T-helper 17 cell (primary cell): ENCODE measurements at places on chromosomes 2 and 18.

- no peak overlapping the region for H3K4me3 ChIP-seq
- H3K27me3 ChIP-seq, result no peaks in the 10 kb centered on the region
- H3K4me1 ChIP-seq, result peaks cover 7% of the 10 kb centered on the region
- H3K27ac ChIP-seq, result peak overlapping the region; percentile 32
- no peaks in the 10 kb centered on the region for H3K36me3 ChIP-seq
Measured at GRCh38 chr18:35460736-35461161, 37.0 kb downstream of the INO80C start.

DNA sequence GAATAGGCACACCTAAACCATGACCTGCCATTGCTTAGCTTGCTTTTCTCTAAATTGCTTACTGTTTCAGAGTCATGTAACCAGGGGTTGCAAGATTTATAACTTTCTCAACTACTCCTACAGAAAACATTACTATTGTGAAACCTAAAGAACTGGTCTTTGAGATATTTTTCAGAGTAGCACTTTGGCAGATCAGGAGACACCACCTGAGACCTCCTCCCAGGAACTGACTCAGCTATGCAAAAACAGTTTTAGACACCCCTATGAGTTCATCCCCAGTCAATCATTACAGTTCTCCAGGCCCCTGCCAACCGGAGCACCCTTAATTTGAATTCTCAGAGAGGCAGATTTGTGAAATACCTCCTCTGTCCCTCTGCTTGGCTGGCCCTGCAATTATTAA lies 80.3 kb downstream of the MBOAT2 start:
- DNase-seq, result no peak
- H3K27ac ChIP-seq, result no peak overlapping the region
- no peaks in the 10 kb centered on the region for H3K4me1 ChIP-seq
- peaks cover 6% of the 10 kb centered on the region for H3K27me3 ChIP-seq
- H3K4me3 ChIP-seq, result no peak overlapping the region
- H3K36me3 ChIP-seq, result peaks cover 2% of the 10 kb centered on the region

DNA sequence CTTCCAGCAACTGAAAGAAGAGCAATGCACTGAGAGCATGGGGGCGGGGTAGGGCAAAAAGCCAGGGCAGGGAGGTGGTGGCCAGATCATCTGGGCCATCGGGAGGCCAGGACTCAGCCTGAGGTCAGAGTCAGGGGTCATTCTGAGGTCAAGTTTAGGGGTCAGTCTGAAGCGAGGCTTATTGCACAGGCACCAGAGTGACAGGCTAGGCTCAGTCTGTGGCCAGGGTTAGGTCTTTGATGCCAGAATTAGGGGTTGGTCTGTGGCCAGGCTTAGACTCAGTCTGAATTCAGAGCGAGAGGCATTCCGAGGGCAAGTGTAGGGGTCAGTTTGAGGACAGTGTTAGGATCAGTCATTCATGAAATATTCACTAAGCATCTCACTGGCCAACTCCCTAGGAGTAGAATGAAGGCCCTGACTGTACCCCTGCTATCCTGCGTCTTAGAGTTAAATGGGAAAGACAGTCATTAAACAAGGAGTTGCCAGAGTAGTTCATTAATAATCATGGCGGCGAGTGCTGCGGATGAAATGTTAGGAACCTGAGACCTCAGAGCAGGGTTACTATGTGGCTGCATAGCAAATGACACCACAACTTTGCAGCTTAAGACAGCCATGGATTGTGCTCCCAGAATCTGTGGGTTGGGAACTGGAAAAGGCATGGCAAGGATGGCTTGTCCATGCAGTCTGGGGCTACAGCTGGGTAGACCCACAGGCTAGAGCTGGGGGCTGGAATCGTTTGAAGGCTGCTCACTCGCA lies 198.7 kb downstream of the CYP26B1 start:
- H3K27ac ChIP-seq, result no peak overlapping the region
- no peaks in the 10 kb centered on the region for H3K4me1 ChIP-seq
- H3K27me3 ChIP-seq, result peaks cover 22% of the 10 kb centered on the region
- no peaks in the 10 kb centered on the region for H3K36me3 ChIP-seq

GRCh38 chr2:22253171-22253570 lies 1129.4 kb downstream of the TDRD15 start:
- no peaks in the 10 kb centered on the region for H3K27me3 ChIP-seq
- H3K4me3 ChIP-seq, result no peak overlapping the region
- DNase-seq, result no peak
- H3K36me3 ChIP-seq, result no peaks in the 10 kb centered on the region

GRCh38 chr2:175612280-175612679 lies 389.8 kb downstream of the LNPK start:
- H3K4me3 ChIP-seq, result no peak overlapping the region
- peaks cover 5% of the 10 kb centered on the region for H3K27me3 ChIP-seq
- no peak overlapping the region for H3K27ac ChIP-seq
- no peaks in the 10 kb centered on the region for H3K36me3 ChIP-seq
- no peak for DNase-seq

DNA sequence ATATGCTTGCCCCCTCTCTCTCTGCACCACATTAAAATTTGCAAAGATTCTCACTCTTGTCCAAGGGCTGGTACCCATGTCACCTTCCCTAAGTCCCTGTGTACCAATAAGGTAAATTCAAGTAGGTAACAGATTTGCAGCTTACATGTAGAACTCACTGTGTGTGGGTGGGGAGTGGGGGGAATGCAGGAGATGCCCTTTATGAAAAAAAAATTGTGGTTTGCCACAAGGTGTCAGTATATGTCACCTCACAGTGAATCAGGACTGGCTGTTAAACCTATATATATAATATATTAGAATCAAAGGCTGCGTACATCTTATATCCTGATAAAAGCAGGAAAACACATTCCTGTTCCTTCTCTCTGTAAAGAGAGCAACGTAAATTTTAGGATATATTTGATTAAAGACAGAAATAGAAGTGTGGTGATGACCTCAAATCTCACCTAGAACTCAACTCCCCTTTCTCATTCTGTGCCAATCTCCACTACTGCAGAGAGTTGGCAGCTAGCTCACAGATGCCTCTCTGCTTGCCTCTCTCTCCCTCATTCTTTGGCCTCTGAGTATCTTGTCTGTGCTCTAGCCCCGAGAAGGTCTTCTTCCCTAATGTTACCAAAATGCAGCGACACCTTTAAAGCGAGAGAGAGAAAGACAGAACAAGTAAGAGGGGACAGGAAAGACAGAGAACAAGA lies 536 bp downstream of the XDH start:
- H3K4me3 ChIP-seq, result no peak overlapping the region
- peaks cover 11% of the 10 kb centered on the region for H3K4me1 ChIP-seq
- H3K36me3 ChIP-seq, result peaks cover 4% of the 10 kb centered on the region
- no peak for DNase-seq
- H3K27me3 ChIP-seq, result peaks cover 8% of the 10 kb centered on the region

DNA sequence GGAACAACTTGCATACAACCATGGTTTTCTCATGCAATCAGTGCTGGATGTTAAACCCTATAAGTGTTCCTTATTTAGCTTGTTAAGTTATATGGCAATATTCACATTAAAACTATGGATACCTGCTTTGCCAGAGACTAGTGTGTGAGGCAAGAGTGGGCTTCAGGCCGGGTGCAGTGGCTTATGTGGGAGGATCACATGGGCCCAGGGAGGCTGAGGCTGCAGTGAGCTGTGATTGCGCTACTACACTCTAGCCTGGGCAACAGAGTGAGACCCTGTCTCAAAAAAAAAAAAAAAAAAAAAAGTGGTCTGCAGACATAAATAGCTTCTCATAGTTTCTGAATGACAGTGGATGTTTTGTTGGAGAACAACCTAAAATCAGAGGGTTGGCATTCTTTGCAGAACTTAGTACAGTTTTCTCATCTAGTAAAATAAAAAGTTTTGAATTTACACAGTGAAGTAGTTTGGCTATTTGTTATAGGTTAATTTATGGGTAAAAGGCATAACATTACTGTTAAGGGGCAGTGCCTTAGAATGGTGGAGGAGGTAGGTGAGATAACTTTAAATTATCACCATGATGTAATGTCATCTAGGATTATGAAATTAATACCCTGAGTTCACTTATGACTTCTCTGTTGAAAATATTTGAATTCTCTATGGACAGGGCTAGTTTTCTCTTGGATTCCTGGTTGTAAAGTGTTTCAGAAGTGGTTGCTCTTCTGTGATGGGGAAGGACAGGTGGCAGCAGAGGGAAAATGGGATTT lies 5.3 kb downstream of the CERS6 start:
- H3K4me1 ChIP-seq, result peaks cover 21% of the 10 kb centered on the region
- no peaks in the 10 kb centered on the region for H3K36me3 ChIP-seq

- H3K36me3 ChIP-seq, result peaks cover 3% of the 10 kb centered on the region
- peaks cover 50% of the 10 kb centered on the region for H3K27me3 ChIP-seq
- H3K4me3 ChIP-seq, result no peak overlapping the region
- no peak overlapping the region for H3K27ac ChIP-seq
Measured at GRCh38 chr2:104874230-104874629, 20.3 kb downstream of the POU3F3 start.

DNA sequence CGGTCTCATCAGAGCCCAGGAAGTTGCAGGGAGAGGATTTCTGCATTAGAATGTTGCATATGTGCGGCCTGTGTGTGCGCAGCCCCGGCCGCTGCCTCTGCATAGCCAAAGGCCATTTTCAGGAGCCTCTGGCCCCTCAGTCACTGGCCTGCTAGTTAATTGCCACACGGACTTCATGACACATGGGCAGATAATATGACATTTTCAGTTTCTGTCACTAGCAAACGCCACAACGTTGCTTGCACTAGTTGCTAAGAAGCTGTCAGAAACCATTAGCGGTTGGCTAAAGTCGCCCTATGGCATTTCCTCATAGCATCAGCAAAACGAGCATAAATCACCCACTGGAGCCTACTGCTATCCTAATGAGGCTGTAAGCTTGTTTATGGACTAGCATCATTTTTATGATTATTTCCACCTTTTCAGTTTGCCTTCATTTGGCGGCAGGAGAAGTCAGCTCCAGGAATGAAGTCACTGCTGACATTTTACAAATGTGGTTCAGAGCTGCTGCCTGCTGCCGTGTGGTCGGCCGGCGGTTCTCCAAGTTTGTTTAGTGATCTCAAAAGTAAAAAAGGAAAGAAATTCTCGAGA lies 73.7 kb downstream of the MEIS1 start:
- no peak overlapping the region for H3K4me3 ChIP-seq
- H3K36me3 ChIP-seq, result no peaks in the 10 kb centered on the region
- no peaks in the 10 kb centered on the region for H3K4me1 ChIP-seq
- H3K27ac ChIP-seq, result no peak overlapping the region
- no peak for DNase-seq

GRCh38 chr18:22513721-22514481 lies 96.2 kb upstream of the CTAGE1 start:
- no peak overlapping the region for H3K27ac ChIP-seq
- no peaks in the 10 kb centered on the region for H3K4me1 ChIP-seq

- H3K4me3 ChIP-seq, result no peak overlapping the region
- peaks cover 11% of the 10 kb centered on the region for H3K27me3 ChIP-seq
- no peaks in the 10 kb centered on the region for H3K4me1 ChIP-seq
- DNase-seq, result no peak
- H3K36me3 ChIP-seq, result no peaks in the 10 kb centered on the region
- H3K27ac ChIP-seq, result no peak overlapping the region
Measured at GRCh38 chr2:152243761-152244640, 68.4 kb upstream of the STAM2 start.

GRCh38 chr2:71995067-71995665 lies 152.5 kb downstream of the CYP26B1 start:
- H3K4me3 ChIP-seq, result no peak overlapping the region
- no peaks in the 10 kb centered on the region for H3K36me3 ChIP-seq
- no peak overlapping the region for H3K27ac ChIP-seq
- no peak for DNase-seq
- H3K4me1 ChIP-seq, result no peaks in the 10 kb centered on the region

DNA sequence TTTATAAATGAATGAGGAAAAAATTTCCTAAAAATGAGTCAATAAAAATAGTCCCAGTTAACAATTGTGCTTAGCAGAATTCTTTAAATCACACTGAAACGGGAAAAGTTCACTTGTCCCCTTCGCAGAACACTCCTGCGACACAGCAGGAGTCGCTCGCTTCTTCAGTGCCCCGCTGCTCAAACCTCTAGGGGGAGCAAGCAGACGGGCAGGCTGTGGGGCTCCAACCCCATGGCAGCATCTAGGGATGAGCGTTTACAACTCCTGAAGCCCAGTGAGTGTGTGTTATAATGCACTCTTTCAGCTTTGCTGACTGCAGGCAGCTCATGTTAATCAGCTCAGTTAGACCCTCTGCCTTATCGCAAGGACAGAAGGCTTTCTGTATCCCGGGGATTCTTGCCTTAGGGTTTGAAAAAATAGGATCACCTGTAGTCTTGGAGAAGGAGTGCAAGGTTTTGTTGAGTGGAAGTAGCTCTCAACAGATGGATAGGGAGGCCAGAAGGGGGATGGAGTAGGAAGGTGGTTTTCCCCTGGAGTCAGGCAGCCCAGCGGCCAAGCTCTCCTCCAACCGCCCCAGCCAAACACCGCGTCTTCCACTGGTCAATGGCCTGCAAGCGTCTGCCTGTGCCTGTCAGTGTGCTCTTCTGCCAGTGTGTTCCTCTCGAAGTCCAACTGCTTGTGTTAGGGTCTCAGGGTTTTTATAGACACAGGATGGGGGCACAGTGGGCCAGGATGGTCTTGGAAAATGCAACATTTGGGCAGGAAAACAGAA lies 1977.7 kb upstream of the LRRTM1 start:
- H3K27ac ChIP-seq, result no peak overlapping the region
- no peak overlapping the region for H3K4me3 ChIP-seq
- no peak for DNase-seq
- H3K4me1 ChIP-seq, result no peaks in the 10 kb centered on the region
- H3K27me3 ChIP-seq, result no peaks in the 10 kb centered on the region
- H3K36me3 ChIP-seq, result no peaks in the 10 kb centered on the region

GRCh38 chr2:17813742-17814473 lies 2.4 kb upstream of the MSGN1 start:
- no peaks in the 10 kb centered on the region for H3K4me1 ChIP-seq
- H3K4me3 ChIP-seq, result no peak overlapping the region
- H3K27me3 ChIP-seq, result peaks cover 55% of the 10 kb centered on the region
- H3K36me3 ChIP-seq, result no peaks in the 10 kb centered on the region
- H3K27ac ChIP-seq, result no peak overlapping the region

GRCh38 chr2:227479865-227480475 lies 8.0 kb downstream of the AGFG1 start:
- H3K27me3 ChIP-seq, result no peaks in the 10 kb centered on the region
- H3K27ac ChIP-seq, result peak overlapping the region; percentile 79
- no peak for DNase-seq
- no peaks in the 10 kb centered on the region for H3K36me3 ChIP-seq
- peak overlapping the region; percentile 45 for H3K4me3 ChIP-seq

DNA sequence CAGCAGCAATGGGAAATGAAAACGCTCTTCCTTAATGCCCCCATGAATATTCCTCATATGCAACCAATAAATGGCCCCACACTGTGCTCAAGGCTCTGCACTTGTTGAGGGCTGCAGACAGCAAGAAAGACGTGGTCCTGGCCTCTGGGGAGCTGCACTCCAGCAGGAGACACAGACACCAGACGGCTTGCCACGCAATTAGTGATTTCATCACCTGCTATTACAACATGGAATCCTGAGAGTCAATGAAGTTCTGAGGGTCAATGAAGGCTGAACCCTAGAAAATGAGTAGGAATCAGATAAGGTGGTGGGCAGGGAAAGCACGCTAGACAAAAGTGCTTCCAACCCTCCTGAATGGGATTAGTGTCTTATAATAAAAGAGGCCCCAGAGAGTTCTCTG lies 18.9 kb downstream of the CREG2 start:
- H3K27me3 ChIP-seq, result peaks cover 11% of the 10 kb centered on the region
- DNase-seq, result no peak
- H3K27ac ChIP-seq, result no peak overlapping the region
- peaks cover 7% of the 10 kb centered on the region for H3K36me3 ChIP-seq
- H3K4me3 ChIP-seq, result no peak overlapping the region
